ENCODE measurements at places on chromosomes 16 and 17. TPM values are rescaled to one million over a fixed set of nuclear protein-coding genes. Genes with fewer than 3 reads are reported as not detected.

DNA sequence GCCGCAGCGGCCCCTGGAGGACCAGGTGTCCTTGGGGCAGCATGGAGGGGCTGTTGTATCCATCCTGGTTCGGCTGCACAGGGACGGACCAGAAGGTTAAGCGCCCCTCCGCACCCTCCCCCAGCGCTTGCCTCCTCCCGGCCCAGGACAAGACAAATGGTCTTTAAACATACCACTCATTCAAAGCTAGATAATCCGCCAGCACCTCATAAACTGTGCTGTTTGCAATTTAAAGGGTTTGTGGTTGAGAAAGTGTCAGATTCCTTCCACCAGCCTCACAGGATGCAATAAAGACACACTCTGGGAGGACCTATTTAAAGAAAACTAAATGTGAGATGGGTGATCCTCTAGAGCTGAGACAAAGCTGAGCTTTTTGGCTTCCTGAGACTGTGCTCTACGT, 426.2 kb upstream of the EEF2KMT start:
- ATAC-seq, result no peak

DNA sequence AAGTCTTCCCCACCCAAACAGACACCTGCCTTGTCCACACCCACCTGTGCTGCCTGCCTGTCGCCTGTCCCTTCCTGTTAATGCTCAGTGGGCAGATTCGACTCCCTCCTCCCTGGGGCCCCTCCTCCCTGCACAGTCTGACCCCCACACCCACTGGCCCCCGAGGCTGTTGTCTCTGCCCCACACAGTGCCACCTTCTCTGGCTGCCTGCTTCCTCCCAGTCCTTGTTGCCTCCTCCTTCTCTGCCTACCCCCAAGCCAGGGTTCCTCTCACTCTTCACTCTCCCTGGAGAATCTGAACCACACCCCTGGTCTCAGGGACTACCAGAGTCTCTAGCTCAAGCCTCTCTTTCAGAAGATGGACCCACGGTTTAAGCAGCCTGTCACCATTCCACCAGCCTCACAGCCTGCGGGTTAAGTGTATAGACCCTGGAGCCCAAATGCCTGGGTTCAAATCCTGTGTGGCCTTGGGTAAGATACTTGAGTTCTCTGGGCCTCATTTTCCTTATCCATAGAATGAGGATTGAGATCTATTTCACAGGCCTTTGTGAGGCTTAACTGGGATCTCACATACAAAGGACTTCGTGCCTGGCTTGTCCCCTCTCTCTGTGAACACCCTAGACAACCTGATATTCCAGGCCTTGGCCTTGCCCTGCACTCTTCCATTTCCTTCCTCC, 3.8 kb upstream of the ARHGAP23 start:
- no peak for ATAC-seq

Gene CA4
- 2.2 TPM for total RNA-seq

GRCh38 chr17:71378741-71379140, 742.1 kb upstream of the SOX9 start:
- no peak for ATAC-seq

DNA sequence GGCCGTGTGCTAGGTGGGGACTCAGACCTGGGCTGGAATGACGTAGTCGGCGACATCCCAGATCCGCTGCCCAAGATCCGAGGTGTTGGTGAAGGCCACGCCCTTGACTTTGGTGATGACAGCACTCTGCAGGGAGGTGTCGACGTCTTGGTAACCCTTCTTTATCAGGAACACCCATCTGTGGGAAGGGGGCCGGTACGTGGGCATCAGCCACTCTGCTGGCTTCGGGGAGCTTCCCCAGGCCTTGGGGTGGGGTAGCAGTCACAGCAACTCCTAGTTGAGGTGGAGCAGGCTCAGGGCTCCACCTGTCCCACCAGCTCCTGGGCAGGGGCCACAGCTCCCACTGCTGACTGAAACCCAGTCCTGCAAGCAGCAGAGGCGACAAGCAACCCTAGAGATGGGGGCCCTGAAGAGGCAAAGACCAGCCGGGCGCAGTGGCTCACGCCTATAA, 4.3 kb downstream of the P2RX5 start:
- no peak for ATAC-seq

Gene CHST5
- not detected for total RNA-seq

- no peak for ATAC-seq
Observed at GRCh38 chr16:57730771-57731730, 4.5 kb upstream of the KATNB1 start.

- no peak for ATAC-seq
Observed at GRCh38 chr17:56131431-56131830, 21.8 kb upstream of the ANKFN1 start.
